Left renal cortex interstitium (tissue), 4 donors: ENCODE measurements at places on chromosomes 7 and 10.

DNA sequence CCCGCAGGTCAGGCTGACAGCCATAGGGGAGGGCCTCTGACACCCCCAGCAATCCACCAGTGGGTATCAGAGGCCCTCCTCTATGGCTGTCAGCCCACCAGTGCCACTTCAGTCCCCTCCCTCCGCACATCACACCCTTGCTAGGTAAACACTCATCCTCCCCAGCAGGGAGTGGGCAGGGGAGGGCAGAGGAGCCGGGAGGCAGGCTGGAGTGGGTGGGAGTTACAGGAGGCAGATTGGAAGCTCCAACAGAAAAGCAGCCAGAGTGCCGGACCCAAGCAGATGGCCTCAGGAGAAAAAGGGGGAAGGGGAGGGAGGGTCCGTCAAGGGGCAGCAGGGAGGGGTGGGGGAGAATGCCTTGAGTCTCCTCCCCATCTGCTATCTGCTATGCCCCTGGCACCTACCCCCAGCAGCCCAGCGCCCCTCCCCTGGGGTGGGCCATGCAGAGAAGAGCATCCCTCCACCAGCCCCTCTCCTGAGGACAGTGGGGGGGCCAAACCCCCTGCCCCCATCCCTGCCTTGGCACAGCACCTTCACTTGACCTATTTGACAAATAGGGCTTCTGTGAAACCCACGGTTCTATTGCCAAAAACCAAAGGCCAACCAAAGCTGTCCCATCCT, 2.4 kb downstream of the RASGEF1A start:
- no peak for DNase-seq

- no peak for DNase-seq
Measured at GRCh38 chr10:32906595-32906994, 51.4 kb downstream of the ITGB1 start.

DNA sequence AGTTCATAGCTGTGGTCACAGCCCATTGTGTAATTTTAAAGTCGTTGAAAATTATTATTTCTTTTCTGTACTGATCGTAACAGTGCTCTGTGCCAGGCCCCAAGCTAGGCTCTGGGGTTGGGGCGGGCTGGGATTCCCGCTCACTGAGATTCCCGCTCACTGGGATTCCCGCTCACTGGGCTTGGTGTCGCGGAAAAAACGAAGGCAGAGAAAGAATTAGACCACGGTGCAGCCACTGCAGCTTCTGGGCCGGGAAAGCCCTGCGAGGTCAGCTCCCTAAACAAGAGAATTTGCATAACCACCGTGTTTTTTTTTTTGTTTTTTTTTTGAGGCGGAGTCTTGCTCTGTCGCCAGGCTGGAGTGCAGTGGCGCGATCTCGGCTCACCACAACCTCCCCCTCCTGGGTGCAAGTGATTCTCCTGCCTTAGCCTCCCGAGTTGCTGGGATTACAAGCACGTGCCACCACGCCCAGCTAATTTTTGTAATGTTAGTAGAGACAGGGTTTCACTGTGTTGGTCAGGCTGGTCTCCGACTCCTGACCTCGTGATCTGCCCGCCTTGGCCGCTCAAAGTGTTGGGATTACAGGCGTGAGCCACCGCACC, 31.2 kb downstream of the FOXK1 start:
- DNase-seq: no peak

GRCh38 chr7:7426676-7427075, 109.0 kb downstream of the COL28A1 start:
- DNase-seq: no peak

- DNase-seq: no peak
Measured at GRCh38 chr7:103870664-103871063, 118.8 kb downstream of the RELN start.

- DNase-seq: no peak
Measured at GRCh38 chr7:106639476-106640334, 21.3 kb downstream of the CCDC71L start.

DNA sequence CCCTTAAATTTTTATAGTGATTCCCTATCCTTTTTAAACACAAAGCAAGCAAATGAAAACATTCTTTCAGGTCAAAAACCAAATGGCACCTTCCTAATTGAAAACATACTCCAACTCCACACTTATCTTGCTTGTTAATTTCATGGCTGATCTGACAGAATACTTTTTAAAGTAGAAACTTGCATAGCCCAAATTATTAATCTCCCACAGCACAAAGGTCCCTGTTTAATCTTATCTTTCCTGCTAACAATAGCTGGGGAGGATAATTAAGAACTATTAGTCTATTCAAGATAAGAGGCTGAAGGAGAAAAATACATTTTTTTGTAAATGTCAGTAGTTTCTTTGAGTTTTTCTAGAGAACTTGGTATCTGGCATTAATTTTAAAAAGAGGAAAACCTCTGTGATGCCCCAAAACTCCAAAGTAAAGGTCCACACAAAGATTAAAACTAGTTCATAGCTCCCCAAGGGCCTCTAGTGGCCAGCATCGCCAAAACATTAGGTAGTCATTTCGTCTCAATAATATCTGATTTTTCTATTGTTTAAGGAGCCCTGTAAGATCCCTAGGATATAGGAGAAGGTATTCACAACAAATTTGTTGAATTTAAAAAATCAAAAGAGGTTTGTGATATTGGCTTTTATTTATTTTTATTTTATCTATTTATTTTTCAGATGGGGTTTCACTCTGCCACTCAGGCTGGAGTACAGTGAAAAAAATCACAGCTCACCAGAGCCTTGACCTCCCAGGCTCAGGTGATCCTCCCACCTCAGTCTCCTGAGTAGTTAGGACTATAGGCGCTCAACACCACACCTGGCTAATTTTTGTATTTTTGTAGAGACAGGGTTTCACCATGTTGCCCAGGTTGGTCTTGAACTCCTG, 14.7 kb downstream of the CDNF start:
- no peak for DNase-seq

- no peak for DNase-seq
Measured at GRCh38 chr10:82981137-82981723, 1106.2 kb downstream of the NRG3 start.

DNA sequence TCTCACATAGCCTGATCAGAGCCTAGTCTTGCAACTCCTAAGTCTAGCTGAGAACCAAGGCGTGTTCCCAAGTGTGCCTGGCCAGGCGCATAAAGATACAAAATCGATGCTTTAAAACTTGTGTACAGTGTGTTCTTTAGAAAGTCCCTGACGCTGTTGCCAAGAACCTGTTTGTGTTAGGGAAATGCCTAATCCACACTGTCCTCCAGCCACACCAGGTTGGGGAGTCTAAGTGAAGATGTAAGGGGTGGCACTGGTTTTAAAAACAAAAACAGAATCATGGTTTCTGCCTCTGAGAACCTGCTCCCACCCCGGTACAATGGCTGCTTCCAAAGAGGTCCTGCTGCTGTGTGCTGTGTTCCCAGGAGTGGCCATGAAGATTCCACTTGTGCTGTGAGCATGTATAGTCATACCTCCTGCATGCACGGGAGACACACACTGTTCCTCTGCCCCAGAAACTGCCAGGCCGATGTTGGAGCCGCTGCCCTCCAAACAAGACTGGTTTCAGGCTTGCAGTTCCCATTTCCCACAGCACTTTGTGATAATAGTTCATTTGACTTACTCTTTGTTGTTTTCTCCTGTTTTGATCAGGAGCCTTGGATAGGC, 88.5 kb downstream of the CCNY start:
- DNase-seq: no peak

DNA sequence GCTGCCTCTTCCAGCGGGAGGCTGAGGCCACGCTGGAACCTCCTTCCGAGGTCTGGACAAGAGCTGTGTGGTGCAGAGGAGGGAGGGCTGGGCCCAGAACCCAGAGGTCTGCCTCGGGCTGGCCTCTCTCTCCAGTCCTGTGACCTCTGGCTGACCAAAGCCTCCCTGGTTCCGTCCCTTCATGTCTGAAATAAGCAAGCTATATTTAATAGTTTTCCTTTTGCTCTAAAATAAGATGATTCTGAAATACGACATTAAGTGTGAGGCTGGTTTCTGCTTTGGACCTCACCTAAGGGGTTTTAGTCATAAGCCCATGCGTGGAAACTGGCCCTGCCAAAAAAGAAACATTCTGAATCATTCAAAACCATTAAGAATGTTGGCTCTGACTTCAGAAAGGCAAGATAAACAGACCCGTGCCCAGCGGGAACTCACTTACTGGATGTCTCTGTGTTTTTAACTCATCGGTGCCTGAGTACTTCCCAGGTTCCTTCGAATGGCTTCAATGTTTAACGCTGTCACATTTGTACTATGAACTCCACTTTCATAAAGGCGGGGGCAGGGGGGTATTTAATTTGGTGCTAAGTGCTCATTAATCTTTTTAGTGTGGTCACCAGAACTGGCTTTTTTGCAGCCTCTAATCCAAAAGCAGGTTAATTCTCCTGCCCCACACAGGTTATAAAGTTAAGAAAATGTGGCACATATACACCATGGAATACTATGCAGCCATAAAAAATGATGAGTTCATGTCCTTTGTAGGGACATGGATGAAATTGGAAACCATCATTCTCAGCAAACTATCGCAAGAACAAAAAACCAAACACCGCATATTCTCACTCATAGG, 157.5 kb upstream of the KLF14 start:
- DNase-seq: no peak

- DNase-seq: no peak
Measured at GRCh38 chr7:95723583-95724180, 48.7 kb upstream of the DYNC1I1 start.

DNA sequence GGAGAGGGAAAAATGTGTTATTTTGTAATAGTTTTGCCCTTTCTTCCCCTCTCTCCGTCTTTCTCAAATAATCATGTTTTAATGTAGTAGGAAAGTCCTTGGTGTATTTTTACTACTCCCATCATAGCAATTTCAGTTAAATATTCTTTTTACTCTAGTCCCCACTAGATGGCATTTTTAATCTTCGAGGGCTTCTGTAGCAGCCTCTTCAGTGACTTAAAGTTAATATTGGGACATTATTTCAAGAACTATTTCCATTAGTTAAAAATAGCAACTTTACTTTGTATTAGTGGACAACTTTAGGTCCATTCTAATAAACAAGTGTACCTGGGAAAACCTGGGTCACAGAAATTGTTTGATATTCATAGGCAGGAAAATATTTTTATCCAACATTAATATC, 23.0 kb downstream of the EDRF1 start:
- DNase-seq: no peak

GRCh38 chr7:148847815-148848734, 36.0 kb downstream of the EZH2 start:
- DNase-seq: no peak

- DNase-seq: no peak
Measured at GRCh38 chr10:15141136-15142054, 27.1 kb downstream of the NMT2 start.

DNA sequence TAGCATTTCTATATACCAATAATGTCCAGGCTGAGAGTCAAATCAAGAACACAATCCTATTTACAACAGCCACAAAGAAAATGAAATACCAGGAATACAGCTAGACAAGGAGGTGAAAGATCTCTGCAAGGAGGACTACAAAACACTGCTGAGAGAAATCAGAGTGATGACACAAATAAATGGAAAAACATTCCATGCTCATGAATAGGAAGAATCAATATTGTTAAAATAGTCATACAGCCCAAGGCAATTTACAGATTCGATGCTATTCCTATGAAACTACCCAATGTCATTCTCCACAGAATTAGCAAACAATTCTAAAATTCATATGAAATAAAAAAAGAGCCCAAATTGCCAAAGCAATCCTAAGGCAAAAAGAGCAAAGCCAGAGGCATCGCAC, 116.8 kb upstream of the ZNF32 start:
- DNase-seq: no peak

- DNase-seq: no peak
Measured at GRCh38 chr7:1367501-1368183, 91.6 kb downstream of the MICALL2 start.

DNA sequence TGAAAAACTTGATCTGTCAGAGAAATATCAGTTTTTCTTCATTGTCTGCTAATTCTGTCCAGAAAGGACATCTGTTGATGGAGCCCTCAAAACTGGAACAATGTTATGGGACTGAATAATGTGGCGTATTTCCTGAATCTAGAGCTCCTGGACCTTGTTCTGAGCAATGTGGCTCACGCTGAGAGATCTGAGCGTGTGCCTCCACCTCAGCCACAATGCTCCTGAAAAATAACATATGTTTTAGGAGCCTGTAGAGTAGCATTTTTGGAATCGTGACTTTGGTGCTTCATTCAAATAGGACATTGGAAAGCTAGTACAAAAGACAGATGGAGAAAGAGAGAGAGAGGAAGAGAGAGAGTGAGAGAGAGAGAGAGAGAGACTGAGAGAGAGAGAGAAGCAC, 110.3 kb downstream of the BMPER start:
- DNase-seq: no peak

- no peak for DNase-seq
Measured at GRCh38 chr10:17907641-17908040, 44.1 kb upstream of the SLC39A12 start.

DNA sequence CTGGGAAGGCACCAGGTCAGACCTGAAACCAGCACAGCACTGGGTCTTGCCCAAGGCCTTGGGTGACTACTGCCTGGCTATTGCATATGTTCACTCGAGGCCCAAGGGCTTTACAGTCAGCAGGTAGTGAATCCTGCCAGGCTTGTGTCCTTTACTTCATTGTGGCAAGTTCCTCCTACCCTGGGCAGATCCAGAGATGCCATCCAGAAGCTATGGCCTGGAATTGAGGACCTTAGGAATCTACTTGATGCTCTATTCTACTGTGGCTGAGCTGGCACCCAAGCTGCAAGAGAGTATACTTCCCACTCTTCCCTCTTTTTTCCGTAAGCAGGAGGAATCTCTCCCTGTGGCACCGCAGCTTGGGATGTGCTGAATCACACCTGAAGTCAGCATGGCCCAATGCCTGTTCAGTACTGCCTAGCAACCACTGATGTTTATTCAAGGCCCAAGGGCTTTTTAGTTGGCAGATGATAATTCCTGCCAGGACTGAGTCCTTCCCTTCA, 246.7 kb upstream of the CTBP2 start:
- DNase-seq: no peak
